ENCODE measurements at places on chromosomes 6 and 20.
A peak's percentile ranks its signal among the peaks of the same experiment; 100 is the strongest.

DNA sequence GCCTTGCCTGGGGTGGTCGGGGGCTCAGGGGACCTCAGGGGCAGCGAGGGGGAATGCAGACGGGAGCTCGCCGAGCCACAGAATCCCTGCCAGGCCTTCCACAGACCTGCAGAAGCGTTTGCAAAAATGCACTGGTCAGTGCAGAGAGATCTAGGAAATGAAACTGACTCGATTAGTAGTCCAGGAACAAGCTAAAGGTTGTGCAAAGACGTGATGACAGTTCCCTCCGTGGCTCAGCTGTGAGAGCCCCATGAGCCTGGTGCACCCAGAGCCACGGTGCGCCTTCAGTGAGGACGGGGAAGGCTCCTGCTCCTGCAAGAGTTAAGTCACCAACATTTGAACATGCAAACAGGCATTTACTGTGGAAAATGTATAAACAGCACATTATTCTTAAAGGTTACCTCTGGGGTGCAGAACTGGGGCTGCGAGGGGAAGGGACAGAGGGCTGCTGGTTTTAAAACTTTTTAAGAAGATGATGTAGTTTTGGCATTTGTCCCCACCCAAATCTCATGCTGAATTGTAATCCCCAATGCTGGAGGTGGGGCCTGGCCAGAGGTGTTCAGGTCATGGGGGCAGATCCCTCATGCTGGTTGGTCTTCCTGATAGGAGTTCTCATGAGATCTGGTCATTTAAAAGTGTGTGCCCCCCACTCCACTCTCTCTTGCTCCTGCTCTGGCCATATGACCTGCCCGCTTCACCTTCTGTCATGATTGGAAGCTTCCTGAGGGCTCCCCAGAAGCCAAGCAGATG lies 147.3 kb downstream of the DLL1 start:
- DNase-seq = no peak

GRCh38 chr6:10837622-10837994 lies 731 bp downstream of the MAK start:
- DNase-seq = peak; percentile 29

DNA sequence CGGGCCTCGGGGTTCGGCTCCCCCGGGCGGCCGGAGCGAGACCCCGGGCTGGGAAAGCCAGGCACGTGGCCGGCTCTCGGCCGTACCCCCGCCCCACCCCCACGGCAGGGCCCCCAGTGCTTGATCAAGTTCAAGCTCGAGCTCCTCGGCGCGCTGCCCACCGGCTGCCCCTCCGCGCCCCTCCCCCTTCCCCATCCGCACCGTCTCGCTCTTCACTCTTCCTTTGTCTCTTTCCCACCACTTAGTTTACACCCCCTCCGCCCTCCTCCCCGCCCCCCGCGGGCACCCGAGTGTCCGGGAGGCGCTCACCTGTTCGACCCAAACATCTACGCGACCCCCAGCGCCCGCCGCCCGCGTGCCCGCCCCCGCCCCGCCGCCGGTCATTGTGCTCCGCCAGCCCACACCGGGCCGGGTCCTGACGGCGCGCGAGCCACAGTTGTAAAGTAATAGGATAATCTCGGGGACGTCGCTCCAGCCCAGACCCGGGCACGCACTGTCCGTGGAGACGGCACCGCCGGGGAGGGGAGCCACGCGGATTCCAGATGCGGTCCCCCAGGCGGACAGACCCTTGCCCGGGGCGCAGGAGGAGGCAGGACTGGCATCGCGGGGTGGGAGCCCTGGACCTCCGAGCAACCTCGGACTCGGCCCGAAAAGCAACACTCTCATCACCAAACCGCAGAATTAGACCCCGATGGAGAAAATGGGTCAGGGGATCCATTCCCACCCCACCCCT lies 100.7 kb downstream of the NOL4L start:
- peak; percentile 45 for DNase-seq

DNA sequence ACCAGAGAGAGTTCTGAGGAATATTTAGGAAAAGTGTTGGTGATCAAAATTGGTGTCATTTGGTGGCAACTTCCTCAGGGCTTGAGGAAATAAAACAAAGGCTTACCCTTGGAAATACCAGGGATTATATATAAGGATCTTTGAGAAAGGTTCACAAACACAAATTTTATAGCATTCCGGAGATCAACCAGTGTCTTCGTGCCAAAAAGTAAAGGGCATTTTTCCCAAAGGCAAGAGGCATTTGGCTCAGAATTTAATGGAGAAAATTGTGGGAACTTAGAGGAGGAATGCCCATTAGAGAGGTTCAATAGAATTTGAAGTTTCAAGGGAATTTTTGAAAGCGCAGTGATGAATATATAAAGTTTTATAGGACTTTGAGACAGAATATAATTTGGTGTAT lies 179.5 kb downstream of the FUT9 start:
- no peak for DNase-seq

DNA sequence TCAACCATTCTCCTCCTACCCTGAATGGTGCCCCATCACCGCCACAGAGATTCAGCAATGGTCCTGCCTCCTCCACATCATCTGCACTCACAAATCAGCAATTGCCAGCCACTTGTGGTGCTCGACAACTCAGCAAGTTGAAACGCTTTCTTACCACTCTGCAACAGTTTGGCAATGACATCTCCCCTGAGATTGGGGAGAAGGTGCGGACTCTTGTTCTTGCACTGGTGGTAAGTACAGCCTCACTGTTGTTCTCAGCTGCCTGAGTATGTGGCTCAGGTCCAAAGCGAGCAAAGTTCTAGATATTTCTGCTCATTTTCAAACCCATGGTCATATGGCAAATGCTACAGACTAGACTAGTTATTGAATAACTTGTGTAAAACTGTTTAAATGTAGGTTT lies 51.0 kb upstream of the C20orf144 start:
- DNase-seq = no peak

DNA sequence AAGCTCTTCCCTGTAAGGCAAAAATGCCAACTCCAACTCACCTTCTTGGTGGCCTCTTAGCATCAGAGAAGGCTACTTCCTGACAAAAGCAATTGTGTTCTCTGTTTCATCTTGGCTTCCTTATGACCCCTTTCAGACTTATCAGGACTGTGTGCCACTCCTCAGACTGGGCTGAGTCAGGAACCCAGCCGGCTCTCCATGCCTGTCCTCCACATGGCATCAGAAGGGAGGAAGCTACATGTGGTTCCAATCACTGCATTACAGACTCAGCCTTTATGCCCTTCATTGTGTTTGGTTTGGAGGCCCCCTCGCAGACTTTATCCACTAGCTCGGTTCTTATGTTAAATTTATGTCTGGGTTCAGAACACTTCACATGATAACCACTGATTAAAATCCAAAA lies 142.5 kb downstream of the SLC24A3 start:
- DNase-seq = no peak

GRCh38 chr6:6590530-6590929 lies 2.0 kb downstream of the LY86 start:
- DNase-seq = no peak

DNA sequence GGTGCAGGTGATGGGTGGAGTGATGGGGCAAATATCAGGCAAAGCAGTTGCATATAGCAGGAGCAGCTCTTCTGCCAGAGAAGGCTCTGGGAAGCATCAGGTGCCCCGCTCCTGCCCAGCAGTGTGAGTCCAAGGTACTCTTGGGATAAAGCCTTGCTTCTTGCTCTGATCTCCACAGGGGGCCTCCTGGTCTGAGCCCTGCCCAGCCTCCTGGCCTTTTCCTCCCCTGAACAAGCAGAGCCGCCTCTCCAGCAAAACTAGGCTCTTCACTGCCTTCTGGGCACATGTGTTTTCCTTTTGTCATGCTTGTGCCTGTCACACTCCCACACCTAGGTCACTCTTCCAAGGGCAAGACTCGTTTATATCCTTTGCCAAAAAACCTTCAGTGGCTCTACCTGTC lies 34.3 kb downstream of the SIRPA start:
- no peak for DNase-seq

GRCh38 chr20:16553101-16553500 lies 20.1 kb downstream of the KIF16B start:
- no peak for DNase-seq
